ENCODE measurements at places on chromosomes 1 and 21.

GRCh38 chr1:87720561-87720960 is 391.9 kb downstream of the LMO4 start:
- DNase-seq: no peak

DNA sequence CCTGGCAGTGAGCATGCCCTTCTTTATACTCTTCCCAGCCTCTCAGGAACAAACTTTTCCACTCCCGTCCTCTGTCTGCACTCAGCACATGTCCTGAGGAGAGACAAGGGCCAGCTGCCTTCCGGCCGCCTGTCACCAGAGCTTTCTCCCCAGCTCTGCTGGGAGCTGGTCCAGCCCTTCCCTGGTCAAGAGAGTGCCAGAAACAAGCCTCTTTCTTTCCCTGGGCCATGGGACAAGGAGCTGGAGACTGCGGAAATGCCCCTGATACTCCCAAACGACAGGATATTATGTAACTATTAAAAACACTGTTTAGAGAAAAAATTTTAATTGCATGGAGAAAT is 10.4 kb downstream of the LAMB3 start:
- DNase-seq: no peak

GRCh38 chr1:218585511-218586184 is 240.5 kb downstream of the TGFB2 start:
- DNase-seq: no peak

GRCh38 chr1:213247038-213247437 is 196.0 kb downstream of the RPS6KC1 start:
- no peak for DNase-seq

DNA sequence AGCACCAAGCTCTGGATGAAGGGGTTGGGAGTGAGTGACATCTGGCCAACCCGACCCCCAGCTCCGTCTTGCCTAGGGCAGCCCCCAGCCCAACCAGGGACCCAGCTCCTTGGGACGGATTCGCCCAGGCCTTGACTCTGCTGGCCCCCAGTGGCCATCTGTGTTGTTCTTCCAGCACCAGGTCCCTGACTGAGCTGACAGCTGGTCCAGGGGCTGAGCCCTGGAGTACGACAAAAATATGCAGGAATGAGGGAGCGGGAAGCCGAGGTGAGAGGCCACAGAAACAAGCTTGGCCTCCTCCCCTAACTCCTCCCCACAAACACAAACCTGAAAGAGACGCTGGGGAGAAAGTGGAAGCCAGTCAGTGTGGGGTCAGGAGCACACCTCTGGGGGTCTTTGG is 55.0 kb upstream of the PAX7 start:
- peak; percentile 60 for DNase-seq

DNA sequence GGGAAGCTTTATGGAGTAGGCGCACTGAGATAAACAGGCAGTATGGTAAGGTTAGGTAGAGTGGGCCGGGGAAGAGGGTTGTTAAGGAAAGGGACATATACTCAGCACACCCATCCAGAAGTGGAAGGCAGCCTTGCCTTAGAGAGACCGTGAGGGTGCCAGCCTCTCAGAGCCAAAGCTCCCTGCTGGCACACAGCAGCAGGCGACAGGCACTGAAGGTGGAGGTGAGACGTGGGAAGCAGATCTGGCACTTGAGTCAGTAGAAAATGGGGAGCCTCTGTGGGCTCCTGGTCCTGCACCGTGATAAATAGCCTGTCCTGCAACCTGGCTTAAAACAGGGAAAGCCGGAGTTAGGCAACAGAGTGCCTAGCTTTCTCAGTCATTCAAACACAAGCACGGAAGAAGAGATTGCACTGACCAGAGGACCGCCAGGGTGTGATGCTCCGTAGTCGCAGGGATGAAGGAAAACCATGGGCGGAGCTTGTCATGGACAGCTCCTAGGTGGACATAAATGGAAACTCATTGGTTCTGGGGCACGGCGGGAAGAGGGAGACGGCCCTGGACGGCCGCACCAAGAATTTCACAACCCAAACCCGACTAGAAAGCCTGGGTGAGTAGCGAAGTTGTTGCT is 15.5 kb downstream of the KCNK1 start:
- no peak for DNase-seq

DNA sequence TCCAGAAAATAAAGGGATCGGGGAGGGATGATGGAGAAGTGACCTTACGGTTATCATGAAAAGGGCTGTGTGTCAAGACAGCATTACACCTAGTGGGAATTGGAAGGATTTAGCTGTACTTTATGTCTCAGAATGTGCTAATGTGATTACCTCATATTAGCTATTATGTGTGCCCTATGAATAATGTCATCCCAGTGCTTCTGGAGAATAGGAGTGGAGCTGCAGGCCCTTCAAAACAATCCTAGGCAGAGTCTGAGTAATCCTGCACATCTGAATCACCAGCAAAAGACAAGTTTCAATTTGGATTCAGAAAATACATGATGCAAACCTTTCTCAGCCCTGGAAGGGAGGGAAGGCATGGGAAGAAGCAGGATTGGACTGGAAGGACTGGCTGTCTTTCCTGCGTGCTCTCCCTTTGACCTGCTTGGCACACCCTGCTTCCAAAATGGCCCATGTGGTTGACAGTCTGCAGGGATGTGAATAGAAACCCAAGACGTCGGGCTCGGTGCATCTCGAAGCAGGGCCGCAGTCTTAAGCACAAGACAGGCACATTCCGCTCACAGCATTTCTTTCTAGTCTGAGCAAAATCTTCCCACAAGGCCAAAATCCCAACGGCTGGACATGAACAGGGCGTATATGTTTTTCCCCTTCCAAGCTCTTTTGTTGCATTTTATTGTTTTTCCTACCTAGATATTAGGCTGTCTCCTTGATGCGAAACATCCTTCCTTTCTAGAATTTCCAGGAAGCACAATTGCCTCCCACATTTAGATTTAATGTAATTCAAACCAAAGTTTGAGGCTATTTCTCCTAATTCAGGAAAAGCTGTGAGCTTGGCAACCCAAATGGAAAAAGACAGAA is 54.3 kb upstream of the TARBP1 start:
- no peak for DNase-seq

- DNase-seq: no peak
Measured at GRCh38 chr1:54335011-54335754, 71.0 kb downstream of the SSBP3 start.

DNA sequence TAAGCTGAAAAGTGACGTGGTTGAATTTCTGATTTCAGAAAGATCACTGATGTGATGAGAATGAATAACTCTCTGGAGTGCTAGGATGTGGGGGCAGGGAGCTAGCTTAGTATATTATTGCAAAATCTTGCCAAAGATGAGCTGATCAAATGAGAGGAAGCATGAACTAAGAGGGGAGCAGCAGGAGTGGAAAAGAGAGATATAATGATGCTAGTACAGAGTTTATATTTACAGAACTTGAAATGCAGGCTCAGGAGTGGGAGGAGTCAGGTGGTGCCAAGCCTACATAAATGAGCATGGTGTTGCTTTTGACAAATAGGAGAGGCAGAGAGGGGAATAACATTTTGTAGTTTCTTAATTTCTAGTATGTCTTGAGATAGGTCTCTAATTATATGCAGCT is 38.1 kb upstream of the NBL1 start:
- DNase-seq: peak; percentile 26

- DNase-seq: no peak
Measured at GRCh38 chr1:185068341-185068740, 23.0 kb downstream of the RNF2 start.

- no peak for DNase-seq
Measured at GRCh38 chr1:30359539-30360220, 363.7 kb downstream of the MATN1 start.

- no peak for DNase-seq
Measured at GRCh38 chr1:99603699-99604560, 42.0 kb upstream of the PALMD start.

- DNase-seq: no peak
Measured at GRCh38 chr1:12148160-12148957, 18.4 kb upstream of the TNFRSF1B start.

- no peak for DNase-seq
Measured at GRCh38 chr21:42376338-42376982, 10.1 kb upstream of the TFF1 start.

DNA sequence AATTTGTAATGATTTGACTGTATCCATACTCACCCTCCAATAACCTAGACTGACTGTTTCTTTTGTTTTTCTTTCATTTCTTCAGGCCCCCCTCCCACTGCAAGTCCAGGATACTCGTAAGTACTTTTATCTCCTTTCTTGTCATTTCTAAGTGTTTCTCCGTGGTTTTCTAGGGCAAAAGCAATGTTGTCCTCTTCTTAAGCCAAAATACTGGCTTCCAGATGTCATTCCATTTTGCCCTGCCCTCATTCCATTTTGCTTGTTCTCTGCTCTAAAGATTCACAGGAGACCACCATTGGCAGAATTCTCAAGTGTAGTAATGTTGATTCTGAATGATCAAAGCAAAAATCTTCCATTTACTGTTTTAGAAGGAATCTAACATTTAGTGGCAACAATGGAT is 152.8 kb upstream of the UBE2U start:
- no peak for DNase-seq

DNA sequence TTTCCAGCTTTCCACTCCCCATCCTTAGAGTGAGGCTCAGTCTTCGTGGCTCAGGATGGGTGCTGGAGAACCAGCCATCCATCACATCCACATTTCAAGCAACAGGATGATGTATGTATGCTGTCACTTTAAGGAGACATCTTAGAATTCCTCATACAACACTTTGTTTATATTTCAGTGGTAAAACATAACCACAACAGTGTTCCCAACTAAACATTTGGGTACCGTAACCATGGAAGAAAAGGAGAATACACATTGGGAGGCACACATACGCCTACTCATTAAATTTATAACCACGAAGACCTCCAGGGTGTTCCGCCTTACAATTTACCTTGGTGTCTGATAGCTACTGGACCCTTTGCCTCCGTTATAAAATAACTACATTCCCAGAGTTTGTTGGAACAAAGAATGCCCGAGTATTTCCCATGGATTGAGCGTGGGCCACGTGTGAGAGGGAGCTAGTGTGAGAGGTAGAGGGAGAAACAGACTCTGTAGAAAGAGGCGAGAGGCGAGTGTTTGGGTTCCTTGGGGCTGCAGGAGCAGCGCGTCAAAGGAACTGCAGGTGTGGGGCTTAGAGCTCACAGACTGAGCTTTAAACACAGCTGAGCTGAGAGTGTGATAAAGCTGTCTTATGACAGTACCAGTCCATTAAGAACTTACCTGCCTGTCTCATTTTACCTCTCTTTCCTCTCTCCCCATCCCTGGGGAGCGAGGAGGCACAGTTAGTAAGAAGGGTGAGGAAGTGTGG is 111.5 kb upstream of the USP24 start:
- no peak for DNase-seq

- DNase-seq: no peak
Measured at GRCh38 chr1:214844319-214844718, 238.2 kb upstream of the KCNK2 start.

DNA sequence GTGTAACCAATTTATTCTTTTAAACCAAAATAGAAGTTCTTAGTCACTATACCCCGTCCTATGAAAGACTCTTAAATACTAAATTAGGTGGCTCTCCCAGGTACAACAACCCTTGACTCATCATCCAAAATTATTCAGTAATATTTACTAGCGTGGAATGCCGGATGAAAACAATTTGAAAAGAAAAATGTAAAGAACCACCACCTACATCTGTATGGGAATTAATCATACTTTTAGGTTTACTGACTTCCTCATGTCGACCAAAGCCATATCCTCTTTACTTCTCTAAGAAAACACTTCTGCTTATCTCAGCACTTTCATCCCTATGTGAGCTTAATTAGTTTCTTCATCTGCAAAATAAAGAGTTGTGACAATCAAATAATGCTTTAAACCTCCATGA is 139.6 kb downstream of the AKT3 start:
- no peak for DNase-seq

DNA sequence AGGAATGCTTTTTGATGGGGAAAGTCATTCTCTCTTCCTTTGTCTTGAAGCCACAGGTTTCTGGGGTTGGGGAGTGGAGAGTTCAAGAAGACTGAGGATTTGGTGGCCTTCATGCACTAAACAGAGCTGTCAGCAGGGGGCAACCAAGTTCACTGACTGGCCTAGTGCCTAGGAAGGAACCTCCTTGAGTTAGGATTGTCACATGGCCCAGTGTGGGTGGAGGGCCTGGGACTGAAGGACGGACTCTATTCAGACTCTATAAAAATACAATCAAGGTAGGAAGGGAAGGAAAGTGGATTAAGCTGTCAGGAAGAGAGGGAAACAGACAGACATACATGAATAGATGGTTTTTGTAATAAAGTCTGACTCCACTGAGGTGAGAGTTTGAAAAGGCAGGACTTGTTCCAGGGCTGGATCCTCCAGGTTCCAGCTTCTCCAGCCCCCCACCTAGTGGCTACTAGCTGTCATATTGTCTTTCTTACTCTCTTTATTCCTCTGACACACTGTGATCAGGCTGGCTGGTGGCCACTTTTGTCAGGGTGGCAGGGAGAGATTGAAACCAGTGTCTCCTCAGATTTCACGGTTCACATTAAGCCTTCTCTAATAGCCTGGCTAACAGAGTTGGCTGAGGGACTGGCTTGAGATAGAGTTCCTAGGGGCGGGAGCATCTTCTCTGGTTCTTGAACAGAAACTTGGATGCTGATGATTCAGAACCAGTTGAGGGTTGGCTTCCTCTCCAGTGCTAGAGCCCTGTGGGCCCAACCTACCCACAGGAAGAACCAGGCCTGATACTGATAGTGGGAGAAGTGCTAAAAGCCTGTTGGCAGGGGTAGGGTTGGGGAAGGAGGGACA is 4.1 kb upstream of the SH3BGRL3 start:
- peak; percentile 88 for DNase-seq

DNA sequence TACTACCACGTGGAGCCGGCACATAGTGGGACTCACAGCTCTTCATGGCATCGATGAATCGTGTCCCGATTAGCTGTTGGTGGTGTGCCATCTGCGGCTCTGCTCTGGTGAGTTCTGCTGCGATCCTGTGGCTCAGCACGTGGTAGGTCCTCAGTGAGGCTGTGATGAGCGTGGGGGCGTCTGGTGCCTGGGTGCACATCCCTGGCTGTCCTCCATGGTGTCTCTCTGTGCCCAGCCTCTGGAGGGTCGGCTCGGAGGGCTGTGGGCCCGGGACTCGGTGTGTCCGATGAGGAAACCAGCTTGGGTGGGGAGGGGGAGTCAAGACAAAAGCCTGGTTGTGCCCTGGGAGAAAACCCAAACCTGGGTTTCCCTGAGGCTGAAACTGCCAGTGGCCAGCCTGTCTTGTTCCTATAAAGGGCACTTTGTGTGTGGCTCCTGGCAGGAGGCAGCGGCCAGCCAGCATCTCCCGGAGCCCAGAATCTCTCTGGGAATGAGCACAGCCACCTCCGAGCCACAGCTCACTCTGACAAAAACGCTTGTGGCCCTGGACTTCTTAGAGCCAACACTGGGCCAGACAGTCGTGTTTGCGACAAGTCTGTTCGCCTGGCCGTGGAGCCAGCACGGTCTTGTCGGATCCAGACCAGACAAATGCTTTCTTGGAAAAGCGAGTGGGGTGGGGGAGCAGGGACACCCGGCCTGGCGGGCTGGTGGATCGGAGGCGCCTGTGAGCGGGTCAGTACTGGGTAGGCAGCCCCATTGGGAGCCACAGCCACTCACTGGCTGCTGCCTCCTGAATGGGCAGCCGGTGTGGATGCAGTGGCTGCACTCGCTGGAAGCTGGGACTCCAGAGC is 31.8 kb downstream of the SPSB1 start:
- DNase-seq: no peak

GRCh38 chr1:5991381-5992025 is 722 bp downstream of the NPHP4 start:
- DNase-seq: peak; percentile 41

Data from activated CD4-positive, alpha-beta memory T cell treated with anti-CD3 and anti-CD28 coated beads for 36 hours (primary cell).